ENCODE measurements at places on chromosomes 6 and 20. TPM values are rescaled to one million over a fixed set of nuclear protein-coding genes. Genes with fewer than 3 reads are reported as not detected.

CAGE1 gene
- total RNA-seq: 0.18 TPM

DNA sequence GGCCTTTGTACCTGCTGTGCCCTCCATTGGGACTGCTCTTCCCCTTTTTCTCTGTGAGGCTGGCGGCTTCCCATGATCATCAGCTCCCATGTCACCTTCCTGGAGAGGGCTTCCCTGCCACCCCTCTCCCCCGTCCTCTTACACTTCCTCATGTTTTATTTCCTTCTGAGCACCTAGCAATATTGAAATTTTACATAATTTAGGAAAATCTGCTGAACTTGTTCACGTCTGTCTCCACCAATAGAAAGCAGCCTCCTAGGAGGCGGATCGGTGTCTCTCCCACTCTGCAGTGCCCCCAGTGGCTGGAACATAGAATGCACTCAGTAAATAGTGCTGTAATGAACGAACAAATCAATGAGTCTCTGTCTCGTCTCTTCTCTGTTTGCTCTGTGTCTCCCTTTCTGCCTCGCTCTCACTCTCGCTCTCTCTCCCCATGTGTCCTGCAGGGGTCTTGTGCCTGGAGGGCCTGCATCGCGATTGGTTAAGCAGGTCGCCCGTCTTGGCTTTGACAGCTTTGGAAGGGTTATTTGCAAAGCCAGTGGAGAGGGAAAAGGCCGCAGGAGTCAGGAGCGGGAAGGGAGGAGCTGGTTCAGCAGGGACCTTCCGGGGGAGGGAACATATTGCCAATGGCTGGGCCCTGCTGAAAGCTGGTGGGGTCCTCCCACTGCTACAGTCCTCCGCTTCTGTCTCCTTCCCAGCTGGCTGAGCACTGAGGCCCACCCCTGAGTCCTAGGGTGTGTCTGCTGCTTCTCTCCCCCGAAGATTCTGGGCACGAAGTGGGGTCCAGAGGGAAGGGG, 12.1 kb upstream of the OCSTAMP start:
- H3K27ac ChIP-seq: no peak overlapping the region
- peak overlapping the region; percentile 39 for H3K4me3 ChIP-seq
- peak; percentile 19 for DNase-seq

GRCh38 chr6:166046226-166046625, 121.4 kb downstream of the TBXT start:
- H3K4me1 ChIP-seq: no peaks in the 10 kb centered on the region
- H3K27ac ChIP-seq: no peak overlapping the region

DNA sequence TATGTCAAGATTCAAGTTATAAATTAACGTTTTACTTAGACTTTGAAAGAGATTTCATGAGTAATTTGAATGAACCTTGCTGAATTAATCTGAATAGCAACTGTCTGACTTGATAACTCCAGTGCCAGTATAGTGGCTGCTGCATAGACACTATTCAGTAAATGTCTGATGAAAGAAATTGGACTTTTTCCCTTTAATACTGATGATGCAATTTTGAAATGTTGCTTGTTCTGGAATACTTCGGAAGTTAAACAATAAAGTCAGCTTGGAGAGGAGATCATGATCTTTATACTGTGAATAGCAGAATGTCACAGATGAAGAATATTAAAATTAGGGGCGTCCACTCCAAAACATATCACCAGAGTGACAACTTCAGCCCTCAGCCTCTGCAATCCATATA, 3.6 kb upstream of the PGBD1 start:
- H3K27ac ChIP-seq: no peak overlapping the region
- peaks cover 7% of the 10 kb centered on the region for H3K4me1 ChIP-seq
- peaks cover 16% of the 10 kb centered on the region for H3K36me3 ChIP-seq
- DNase-seq: no peak
- no peak overlapping the region for H3K4me3 ChIP-seq
- H3K27me3 ChIP-seq: no peaks in the 10 kb centered on the region

DNA sequence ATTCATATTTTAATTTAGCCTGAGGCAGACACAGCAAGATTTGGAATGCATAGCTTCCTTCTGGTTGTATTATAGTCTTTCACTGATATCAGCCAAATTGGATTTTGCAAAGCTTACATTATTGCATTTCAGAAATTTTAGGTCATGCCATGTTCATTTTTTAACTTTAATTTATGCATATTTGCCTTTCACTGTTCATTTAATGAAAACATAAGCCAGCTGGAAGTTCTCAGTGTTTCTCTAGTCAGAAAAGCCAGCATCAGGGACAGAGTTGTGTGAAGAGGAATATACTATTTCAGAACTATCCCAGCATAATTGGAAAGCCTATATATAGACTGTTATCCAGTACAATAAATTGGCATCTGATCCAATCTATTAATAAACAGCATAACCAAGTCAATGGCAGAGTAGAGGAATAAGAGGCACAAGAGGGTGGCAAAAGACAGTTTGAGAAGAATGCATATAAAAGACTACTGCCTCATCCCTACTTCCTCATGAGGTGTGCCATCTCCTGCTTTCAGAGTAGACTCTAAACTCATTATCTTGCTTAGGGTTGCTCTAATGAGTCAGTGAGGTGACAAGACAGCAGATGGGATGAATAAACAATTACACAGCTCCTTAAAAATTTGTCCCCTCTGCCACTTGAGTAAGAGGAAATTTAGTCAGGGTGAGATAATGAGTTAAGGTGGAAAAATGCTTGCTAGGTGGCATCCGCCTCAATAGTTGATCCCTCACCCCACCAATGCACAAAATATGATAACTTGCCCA, 159.8 kb upstream of the HCRTR2 start:
- no peaks in the 10 kb centered on the region for H3K36me3 ChIP-seq
- no peak overlapping the region for H3K4me3 ChIP-seq
- H3K4me1 ChIP-seq: no peaks in the 10 kb centered on the region
- no peak overlapping the region for H3K27ac ChIP-seq
- no peak for DNase-seq

DNA sequence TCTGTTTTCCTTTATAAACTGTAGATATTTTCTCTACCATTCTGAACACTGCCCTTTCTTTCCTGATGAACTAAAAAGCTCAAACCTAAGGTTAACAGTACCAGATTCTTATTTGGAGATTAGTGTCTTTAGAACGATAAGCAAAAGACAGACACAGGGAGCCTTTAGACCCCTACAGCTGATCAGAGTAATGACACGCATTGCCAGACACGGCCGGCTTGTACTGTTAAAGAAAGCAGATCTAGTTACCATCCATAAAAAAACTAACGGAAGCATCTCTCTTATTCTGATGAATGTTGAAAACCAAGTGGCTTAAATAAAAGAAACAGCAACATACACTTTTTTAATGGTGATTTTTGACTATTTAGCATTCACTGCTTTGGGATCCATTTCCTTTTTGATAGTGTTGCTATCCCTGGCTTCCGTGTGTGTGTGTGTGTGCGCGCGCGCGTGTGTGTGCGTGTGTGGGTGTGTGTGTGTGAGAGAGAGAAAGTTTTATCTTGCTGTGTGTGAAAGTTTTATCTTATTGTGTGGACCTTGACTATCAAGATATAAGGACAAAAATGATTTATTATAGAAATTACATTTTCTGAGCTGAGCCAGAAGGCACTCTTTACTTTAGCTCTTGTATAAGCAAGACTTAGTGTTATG, 95.6 kb upstream of the SLC35B3 start:
- H3K4me3 ChIP-seq: no peak overlapping the region
- no peak overlapping the region for H3K27ac ChIP-seq
- DNase-seq: no peak
- no peaks in the 10 kb centered on the region for H3K4me1 ChIP-seq
- no peaks in the 10 kb centered on the region for H3K36me3 ChIP-seq

DNA sequence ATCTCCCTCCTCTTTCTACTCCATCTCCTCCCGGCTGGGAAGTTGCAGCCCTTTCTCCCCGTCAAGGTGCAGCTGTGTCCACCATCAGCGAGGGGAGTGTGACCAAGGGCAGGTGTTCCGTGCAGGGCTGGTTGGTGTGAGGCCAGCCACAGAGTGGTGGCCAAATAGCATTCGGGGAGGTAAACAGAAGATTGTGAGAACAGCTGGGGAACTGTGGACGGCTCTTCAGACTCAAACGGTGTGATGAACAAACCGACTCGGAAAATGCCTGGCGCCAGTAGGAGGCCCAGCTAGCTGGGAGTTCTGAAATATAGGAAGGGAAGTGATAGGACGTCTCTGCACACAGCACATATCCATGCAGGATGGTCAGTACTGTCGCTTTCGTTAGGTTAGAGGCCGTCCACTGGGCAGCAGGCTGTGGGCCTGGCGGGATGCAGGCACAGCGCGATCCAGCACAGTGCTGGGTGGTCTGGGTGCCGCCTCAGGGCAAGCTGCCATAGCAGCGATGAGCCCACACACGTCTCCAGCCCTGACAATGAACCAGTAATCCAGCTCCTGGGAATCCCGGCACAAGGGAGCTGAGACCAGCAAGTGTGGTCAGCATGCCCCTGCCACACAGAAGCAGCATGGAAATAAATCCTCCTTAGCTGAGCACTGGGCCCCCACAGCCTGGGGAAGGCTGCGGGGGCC, 258.1 kb downstream of the TAF4 start:
- no peak overlapping the region for H3K4me3 ChIP-seq
- DNase-seq: no peak
- no peak overlapping the region for H3K27ac ChIP-seq
- no peaks in the 10 kb centered on the region for H3K27me3 ChIP-seq
- H3K36me3 ChIP-seq: no peaks in the 10 kb centered on the region
